ENCODE measurements at places on chromosomes 16 and 17.

DNA sequence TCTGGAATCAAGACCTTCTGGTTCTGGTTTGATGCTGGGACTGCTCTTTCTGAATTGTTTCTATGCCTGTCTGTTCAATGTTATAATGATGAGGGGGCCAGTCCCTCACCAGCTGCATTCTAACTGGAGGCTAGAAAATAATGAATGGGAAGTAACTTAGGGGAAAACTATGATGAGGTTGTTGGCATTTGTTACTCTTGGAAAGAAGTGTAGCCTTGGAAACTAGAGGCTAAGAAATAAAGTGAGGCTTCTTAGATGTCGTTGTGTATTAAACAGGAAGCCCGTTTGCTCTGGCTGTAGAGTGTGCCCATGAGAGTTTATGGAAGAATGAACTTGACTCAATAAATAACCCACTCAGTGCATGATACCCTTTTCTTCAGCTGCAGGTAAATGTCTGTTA lies 140.8 kb downstream of the PRKCA start:
- no peak for DNase-seq

GRCh38 chr17:16294560-16294959 lies 58.7 kb downstream of the CENPV start:
- no peak for DNase-seq

- no peak for DNase-seq
These were observed 251.4 kb downstream of the SOX9 start for GRCh38 chr17:72372185-72372584.

DNA sequence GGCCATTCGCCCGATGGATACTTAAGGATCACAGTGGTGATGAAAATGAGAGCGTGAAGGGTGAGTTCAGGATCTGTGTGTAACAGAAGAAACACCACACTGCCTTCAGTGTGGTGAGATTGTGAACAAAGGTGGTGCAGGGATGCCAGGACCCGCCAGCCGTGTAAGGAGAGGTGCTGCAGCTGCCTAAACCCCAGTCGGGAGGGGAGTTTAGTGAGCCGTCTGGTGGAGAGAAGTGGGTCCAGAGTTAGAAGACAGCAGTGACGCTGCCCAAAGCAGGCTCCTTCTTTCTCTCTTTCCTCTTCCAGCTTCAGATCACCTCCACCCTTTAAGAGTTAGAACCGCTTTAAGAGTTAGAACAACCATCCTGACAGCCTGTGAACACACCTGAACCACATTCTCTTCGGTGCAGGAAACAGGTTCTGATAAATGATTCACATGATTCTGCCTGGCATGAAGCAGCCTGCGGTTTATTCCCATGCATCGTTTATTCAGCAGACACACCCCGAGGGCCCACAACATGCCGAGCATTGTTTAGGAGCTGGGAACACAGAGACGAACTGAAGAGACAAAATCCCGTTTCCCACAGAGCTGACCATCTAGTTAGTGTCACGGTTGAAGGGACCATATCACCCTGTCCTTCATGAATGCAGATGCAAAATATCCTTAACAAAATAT lies 84.0 kb upstream of the DNAH17 start:
- DNase-seq: no peak

DNA sequence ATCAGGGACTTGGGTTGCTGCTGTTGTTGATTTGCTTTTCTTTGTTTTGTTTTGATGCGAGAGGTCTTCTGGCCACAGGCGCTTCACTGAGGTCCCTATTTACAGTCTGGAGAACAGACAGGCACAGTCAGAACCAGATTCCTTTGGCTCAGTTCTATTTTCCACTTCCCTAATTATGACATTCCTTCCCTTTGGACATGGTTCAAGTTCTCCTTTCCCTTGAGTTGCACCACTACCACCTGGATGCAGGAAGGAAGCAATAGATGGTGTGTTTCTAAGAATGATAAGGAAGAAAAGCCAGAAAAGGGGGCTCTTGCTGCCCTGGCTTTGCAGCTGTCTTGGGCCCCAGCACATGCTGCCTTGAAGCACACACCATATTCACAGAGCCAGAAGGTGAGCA lies 160.6 kb downstream of the MAF start:
- no peak for DNase-seq

DNA sequence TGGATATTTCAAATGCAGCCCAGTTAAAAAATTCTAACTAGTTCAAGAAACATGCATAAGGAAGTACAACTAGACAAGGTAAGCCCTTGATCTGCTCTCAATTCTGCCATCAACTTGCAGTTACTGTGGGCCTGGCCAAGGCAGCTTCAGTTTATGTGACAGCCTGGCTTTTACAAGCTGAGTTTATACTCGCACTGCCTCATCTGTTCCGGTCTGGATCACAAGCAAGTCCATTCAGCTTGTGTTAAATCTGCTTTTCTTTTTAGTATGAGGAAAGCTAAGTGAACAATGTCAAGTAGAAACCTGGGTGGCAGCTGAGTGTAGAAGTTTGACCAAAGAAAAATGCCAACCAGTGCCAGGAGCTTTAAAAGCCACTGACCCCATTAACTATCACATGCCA lies 76.6 kb upstream of the CORO6 start:
- no peak for DNase-seq

DNA sequence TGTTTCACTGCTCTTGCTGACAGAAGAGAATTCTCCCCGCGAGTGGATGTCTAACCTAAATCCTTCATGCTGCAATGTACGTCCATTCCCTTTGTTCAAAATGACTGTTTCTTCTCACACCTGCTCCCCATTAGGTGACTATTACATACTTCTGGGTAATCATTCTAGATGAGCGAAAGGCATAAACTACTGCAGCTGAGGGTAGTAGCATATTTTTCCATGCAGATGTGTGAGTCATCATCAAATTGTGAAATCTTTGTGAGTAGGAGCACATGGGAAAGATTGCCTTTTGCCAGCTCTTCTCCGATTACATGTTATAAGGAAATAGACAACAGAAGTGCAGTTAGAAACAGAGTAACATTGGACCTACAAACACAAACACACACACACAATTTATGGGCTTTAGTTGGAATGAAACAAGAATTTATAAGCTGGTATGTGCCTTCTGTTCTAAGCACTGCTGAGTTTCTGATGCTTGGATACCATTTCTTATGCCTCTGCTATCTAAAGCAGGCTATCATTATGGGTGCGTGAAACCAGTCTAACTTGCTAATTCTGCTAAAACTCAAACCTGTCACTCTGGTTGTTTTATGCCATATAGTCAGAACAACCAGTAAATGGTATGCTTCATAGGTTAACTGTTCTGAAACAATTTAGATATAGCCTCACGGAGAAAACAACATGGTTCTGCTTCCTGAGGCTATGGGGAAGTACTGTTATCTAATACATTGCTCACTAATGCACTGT lies 346.9 kb upstream of the PSMD7 start:
- DNase-seq: peak; percentile 63

- no peak for DNase-seq
These were observed 29.5 kb downstream of the SMYD4 start for GRCh38 chr17:1800240-1800639.

GRCh38 chr17:8124350-8125153 lies 646 bp upstream of the HES7 start:
- DNase-seq: no peak

DNA sequence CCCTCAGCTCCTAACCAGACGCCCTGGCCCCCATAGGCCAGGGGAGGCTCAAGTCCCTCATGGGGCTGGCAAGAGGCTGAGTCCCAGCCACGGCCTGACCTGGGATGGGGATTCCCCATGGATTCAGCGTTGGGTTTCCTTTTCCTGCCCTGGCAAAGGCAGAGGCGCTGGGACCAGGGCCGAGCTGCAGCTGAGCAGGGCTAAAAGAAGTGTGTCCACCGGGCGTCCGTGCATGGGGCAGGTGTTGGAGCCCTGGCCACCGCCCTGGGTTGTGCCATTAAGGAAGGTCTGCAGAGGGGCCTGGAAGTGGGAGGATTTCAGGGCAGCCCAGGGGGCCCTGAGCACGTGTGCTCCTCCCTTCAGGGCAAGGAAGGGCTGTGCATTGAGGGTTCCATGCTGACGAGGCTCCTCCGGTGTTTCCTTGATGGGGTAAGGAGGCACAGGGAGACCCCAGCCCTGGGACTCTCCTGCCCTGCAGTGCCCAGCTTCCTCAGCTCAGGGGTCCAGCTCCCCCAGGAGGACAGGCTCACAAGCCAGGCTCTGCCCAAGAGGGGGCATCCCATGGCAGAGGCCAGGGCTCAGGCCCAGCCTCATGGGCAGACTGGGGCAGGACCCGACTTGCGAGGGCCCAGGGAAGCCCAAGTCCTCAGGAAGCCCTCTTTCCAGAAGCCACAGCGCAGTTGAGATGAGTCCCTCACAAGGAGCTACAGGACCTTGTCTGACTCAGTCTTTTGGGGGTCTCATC lies 10.1 kb downstream of the TBC1D26 start:
- DNase-seq: no peak

GRCh38 chr17:67229109-67229955 lies 15.7 kb downstream of the HELZ start:
- no peak for DNase-seq
